ENCODE measurements at places on chromosomes 12 and 14. TPM values are rescaled to one million over a fixed set of nuclear protein-coding genes. Genes with fewer than 3 reads are reported as not detected.

The ADCY4 gene
- 143 TPM for total RNA-seq

The NTS gene
- not detected for total RNA-seq

The NXPH4 gene
- total RNA-seq, result not detected

The AKAP3 gene
- total RNA-seq, result 2.8 TPM

The PAX9 gene
- not detected for total RNA-seq

The RAP1B gene
- 140 TPM for total RNA-seq

DNA sequence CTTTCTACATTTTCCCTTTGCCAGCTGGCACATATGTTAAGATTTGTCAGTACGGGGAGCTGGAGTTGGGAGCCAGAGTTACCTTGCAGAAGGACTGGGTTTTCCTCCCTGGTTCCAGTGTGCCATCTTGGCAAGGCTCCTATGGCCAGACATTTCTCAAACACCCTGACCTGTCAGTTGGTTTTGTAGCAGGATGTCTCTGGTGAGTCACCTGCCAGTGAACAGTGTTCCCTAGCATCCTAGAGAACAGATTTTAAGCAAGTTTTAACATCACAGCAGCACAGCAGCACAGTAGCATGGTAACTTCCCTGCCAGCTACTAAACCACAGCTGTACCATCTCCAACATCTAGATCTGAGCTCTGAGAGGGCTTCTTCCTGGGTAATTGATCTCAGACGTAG lies 26.2 kb upstream of the KTN1 start:
- H3K27me3 ChIP-seq, result no peaks in the 10 kb centered on the region
- H3K4me3 ChIP-seq, result no peak overlapping the region
- H3K36me3 ChIP-seq, result no peaks in the 10 kb centered on the region
- DNase-seq, result no peak
- peaks cover 2% of the 10 kb centered on the region for H3K4me1 ChIP-seq
- H3K27ac ChIP-seq, result no peak overlapping the region

DNA sequence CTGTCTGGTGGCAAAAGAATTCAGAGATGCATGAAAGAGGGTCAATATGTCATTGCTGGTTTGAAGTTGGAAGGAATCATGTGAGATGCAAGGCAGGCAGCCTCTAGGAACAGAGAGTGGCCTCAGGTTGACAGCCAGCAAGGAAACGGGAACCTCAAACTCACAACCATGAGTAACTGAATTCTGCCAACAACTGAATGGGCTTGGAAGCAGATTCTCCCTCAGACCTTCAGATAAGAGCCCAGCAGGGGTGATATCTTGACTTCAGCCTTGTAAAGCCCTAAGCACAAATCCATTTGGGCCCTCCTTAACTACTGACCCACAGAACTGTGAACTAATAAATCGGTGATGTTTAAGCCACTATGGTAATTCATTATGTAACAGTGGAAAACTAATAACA lies 35.8 kb downstream of the USP15 start:
- H3K4me3 ChIP-seq, result no peak overlapping the region
- H3K4me1 ChIP-seq, result no peaks in the 10 kb centered on the region
- H3K27ac ChIP-seq, result no peak overlapping the region

DNA sequence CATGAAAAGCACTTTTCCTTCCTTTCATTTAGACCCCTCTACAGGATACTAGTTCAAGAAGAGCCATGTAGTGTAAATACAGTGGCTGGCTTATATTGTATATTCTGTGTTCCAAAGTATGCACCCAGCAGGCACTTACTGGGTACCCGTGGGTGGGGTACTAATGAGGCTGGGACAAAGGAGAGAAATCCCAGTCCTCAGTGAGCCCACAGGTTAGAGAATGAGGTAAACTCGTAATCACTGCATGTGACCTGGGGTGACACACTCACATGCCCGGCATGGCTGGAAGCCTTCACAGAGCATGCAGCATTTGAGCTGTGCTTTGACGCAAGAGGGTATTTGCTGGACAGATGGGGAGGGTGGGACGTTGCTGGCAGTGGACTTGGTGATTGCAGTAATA lies 17.1 kb downstream of the SLC24A4 start:
- H3K27me3 ChIP-seq, result no peaks in the 10 kb centered on the region
- no peak overlapping the region for H3K27ac ChIP-seq
- DNase-seq, result no peak
- H3K36me3 ChIP-seq, result no peaks in the 10 kb centered on the region
- no peaks in the 10 kb centered on the region for H3K4me1 ChIP-seq

GRCh38 chr14:76941946-76942805 lies 86.3 kb downstream of the IRF2BPL start:
- no peak overlapping the region for H3K27ac ChIP-seq
- H3K36me3 ChIP-seq, result no peaks in the 10 kb centered on the region
- H3K4me3 ChIP-seq, result no peak overlapping the region

GRCh38 chr12:76914102-76914859 lies 35.5 kb upstream of the CSRP2 start:
- peak overlapping the region; percentile 50 for H3K27ac ChIP-seq
- H3K36me3 ChIP-seq, result no peaks in the 10 kb centered on the region

DNA sequence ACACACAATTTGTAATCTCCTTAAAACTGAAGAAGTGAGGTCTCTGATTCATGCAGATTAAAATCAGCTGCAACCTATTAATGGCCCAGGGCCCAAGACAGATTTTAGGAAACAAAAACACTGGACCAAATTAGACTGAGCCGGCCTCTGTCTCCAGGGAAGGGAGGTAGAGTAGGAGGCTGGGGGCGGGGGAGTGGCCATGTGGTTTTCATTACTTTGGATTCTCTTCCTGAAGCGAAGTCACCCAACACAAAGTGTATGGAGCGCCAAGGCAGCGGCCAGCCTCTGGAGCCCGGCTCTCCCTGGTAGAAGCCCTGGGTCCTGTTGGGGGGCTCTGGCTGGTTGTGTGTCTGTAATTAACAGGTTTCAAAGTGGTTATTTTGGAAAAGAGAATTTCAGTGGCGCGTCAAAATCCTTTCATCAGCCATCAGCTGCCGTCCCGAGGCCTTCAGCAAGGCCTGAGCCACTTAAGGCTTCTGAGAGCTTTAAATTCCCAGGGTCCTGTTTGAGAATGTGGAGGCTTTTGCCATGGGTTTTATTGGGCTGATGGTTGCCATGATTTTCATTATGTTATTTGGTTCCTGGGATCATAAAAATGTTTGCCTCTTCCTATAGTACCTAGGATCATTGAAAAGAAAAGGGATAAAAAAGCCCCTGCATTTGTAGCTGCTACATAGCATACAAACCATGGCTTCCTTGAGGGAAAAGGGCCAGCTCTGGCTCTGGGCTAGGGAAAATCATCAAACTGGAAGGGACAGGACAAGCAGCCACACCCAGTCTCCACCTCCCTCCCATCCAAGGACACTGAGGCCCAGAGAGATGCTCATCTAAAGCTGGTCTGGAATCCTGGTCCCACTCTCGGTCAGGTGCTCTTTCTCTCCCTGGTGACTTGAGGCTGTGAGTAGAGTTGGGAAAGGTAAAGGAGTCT lies 282.4 kb downstream of the ZFP36L1 start:
- no peaks in the 10 kb centered on the region for H3K27me3 ChIP-seq
- H3K36me3 ChIP-seq, result no peaks in the 10 kb centered on the region

DNA sequence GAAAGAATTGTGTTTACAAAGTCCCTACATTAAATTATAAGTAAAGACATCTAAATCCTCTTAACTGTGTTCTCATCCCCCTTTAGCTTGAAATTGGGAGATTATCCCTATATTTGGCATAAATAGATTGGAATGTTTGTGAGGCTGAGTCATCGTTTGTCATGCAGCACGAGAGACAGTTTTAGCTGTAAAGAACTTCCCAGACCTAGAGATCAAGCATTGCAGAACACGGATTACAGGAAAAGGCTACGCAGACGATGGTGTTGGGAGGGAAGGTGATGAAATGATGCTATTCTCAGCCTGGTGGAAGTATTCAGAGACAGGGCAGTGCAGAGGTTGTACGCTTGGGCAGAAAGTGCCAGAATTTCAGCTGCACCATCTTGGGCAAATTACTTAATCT lies 93.8 kb downstream of the PTPRB start:
- H3K27ac ChIP-seq, result no peak overlapping the region
- H3K4me3 ChIP-seq, result no peak overlapping the region
- no peaks in the 10 kb centered on the region for H3K36me3 ChIP-seq
- H3K27me3 ChIP-seq, result no peaks in the 10 kb centered on the region
- H3K4me1 ChIP-seq, result no peaks in the 10 kb centered on the region

All from ascending aorta (tissue), 2 donors.